HuH-7.5 (cell line): ENCODE measurements at places on chromosomes 12 and 14.

GRCh38 chr12:5723711-5724252 is 221.3 kb downstream of the ANO2 start:
- no peak for DNase-seq

- no peak for DNase-seq
Measured at GRCh38 chr12:4956054-4956453, 46.3 kb downstream of the KCNA1 start.

DNA sequence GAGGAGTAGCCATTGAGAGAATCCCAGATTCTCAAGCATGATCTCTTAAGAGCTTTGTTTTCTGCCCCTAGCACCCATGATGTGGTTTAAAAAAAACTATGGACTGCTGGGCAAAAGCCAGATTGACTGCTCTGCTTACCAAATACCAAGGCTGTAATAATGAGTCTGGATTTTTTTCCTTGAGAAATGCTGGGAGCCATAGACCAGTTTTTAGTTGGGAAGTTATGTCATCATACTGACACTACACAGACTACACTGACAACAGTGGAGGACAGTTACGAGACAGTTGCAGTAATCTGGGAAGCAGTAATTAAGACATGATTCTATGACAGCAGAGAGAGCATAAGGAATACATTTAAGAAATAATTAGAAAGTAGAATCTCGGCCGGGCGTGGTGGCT is 35.8 kb downstream of the SPATA7 start:
- DNase-seq = no peak

GRCh38 chr12:73991138-73991537 is 546.5 kb upstream of the ATXN7L3B start:
- no peak for DNase-seq

DNA sequence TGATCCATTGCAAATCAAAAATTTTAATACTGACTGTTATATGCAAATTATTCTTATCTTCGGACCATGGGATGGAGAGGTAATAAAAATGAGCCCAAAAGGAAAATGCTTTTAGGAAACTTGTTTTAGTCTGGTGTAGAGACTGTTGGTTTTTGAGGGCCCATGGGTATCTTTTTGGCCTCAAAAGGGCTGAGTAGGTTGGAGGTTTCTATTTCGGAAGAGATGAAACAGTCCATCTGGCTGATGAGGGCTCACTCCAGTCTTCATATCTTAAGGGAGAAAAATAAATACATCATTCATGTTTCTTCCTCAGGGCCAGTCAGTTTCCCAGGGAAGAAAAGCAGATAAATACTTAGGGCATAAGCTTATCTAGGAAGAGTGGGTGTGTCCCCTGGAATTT is 290.7 kb downstream of the RMST start:
- no peak for DNase-seq

DNA sequence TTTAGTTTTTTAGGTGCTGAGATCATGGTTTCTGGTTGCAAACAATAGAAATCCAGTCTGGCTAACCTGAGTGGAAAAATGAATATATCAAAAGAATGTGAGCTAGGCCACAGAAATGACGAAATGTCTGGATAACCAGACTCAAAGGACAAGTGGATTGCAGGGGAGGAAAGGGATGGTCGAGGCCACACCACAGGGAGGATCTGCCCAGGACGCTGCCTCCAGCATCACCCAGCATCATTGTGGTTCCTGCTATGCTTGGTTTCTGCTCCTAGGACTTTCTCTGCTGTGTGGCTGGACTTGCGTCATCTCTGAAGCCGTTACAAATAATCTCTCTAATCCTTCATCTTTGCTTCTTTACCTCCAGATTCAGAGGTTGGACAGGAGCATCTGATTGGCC is 80.4 kb downstream of the TTC8 start:
- no peak for DNase-seq

DNA sequence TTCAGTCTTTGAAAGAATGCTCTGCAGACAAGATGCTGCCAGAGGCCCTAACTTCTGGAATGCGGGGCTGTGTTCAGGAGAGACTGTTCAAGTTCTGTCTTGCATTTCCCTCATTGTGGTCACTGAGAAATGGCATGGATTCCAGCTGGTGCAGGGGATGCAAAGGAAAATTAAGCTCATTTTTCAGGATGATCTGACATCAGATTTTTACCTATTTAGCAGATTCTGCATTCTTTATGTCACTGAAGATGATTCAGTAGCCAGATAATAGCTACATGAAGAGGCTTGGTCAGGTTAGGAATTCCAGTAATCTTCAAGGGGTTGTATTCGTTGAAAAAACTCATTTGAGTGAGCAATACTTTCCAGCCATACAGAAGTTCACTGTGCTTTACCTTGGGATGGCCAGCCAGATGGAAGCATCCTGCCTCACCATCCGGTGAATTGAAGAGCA is 16.1 kb upstream of the MFAP5 start:
- DNase-seq = no peak

DNA sequence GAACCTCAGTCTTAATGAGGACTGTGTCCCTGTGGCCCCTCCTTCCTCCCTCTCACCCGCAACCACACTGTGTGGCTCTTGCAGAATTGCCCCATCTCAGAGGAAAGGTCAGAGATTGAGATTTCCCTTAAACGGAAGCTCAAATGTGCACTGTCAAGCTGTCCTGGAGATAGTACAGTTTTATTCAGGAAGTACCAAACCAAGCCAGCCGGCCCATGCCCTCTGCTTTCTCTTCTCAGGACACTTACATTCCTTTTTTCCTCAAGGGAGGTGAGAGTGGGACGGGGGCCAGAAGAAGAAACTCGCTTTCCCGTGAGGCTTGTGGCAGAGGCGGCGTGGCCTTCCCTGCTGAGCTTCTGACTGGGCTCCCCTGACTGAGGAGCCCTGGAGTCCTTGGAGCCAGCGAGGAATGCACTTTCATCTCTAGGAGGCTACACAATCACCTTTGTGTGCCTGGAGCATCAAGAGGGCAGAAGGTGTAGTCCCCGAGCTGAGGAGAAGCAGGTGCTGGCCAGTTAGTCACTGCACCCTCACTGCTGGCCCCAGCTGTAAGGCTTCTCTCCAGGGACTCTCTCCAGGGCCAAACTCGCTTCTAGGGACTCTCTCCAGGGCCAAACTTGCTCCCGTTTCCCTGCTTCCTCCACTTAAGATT is 24.1 kb upstream of the ATP2A2 start:
- no peak for DNase-seq

DNA sequence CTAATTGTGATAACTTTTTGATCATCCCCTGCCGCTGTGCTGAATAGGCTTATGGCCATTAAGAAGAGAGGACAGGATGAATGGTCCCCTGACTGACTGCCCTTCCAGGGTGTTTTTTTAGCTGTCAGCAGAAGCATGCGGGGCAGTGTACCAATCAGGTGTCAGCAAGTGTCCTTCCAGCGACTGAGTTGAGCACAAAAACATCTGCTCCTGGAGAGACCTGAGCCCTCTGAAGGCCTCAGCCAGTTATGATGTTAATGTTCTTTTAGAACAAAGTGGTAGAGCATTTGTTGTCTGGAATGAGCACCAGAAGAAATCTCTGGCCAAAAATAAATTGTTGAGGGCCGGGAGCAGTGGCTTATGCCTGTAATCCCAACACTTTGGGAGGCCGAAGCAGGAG is 37.5 kb downstream of the P2RX7 start:
- no peak for DNase-seq

GRCh38 chr14:77076113-77076631 is 21.9 kb upstream of the CIPC start:
- DNase-seq = no peak

GRCh38 chr12:96014943-96015599 is 18.9 kb upstream of the HAL start:
- no peak for DNase-seq

- DNase-seq = no peak
Measured at GRCh38 chr12:84757978-84758377, 154.6 kb downstream of the SLC6A15 start.

DNA sequence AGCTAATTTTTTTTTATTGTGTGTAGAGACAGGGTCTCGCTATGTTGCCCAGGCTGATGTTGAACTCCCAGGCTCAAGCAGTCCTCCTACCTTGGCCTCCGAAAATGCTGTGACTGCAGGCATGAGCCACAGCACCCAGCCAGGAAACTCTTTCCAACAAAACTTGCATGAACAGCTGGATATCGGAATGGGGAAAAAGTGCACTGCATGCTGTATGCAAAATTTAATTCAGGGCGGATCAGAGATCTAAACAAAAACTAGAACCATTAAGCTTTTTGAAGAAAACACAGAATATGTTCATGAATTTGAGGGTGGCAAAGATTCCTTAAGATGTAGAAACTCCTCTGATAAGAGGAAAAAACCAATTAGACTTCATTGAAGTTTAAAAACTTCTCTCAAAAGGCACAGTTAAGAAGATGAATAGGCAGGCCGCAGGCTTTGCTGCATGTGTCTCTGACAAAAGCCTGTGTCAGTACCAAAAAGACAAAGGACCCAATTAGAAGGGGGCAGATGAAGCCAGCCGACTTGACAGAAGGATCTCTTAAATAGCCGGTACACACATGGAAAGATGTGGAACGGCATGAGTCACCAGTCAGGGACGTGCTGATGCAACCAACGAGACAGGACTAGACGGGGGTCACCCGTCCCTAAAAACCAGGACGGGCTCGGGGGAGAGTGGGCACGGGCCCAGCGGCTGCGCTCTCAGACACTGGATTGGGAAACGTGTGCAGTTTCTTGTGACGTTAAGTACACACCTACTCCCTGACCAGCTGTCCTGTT is 34.8 kb upstream of the MMP17 start:
- DNase-seq = no peak

- DNase-seq = no peak
Measured at GRCh38 chr14:58769011-58769643, 131.4 kb downstream of the DACT1 start.

GRCh38 chr12:9404031-9404430 is 195.8 kb upstream of the PZP start:
- DNase-seq = no peak

GRCh38 chr12:107344035-107344808 is 250.9 kb upstream of the CRY1 start:
- DNase-seq = no peak

DNA sequence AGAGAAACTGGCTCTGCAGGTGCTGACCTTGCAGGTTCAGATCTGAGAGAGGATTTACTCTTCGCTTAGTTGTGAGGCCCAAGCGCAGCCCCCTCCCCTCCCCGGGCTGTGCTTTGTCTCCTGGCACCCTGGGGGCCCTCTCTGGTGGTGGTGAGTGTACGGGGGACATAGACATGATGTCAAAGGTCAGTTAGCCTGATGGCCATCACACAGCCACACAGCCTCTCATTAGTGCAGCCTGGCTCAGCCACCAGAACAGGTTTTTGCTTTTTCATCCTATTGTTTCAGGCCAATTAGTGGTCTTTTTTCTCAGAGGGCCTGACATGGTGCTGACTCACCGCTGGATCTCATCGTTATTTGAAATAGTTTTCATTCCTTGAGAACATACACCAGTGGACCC is 437.9 kb downstream of the AACS start:
- DNase-seq = no peak

DNA sequence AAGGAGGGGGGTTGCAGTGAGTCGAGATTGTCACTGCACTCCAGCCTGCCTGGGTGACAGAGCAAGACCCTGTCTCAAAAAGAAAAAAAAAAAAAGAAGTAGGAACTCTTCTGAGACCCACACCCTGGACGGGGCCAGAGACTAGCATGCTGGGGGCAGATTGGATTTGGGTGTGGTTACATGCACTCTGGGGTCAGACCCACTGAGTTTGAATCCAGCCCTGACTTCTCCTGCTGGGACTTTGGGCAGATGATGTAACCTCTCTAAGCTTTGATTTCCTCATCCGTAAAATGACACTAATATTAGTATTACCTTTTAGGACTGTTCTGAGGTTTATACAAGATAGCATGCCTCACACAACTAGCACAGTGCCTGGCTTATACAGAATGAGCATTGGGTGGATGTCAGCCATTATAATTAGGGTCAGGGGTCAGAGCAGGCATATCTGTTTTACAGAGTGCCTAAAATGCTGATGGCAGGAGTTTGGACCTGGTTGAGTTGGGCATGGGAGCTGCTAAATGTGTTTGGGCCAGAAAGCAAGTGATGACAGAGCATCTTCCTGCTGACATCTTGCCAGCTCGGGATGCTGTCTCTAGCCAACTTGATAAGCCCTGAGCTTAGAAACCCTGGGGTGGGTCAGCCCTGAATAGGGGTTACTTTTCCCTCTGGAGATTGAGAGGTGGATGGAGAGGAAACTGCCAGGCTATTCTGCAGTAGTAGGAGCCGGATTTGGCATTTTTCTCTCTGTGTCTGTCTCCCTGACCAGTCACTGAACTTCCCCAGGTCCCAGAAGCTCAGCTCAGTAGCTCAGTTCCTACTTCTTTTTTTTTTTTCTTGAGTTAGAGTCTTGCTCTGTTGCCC is 15.5 kb downstream of the TPCN1 start:
- no peak for DNase-seq

GRCh38 chr12:118418385-118419057 is 42.2 kb downstream of the SUDS3 start:
- no peak for DNase-seq

DNA sequence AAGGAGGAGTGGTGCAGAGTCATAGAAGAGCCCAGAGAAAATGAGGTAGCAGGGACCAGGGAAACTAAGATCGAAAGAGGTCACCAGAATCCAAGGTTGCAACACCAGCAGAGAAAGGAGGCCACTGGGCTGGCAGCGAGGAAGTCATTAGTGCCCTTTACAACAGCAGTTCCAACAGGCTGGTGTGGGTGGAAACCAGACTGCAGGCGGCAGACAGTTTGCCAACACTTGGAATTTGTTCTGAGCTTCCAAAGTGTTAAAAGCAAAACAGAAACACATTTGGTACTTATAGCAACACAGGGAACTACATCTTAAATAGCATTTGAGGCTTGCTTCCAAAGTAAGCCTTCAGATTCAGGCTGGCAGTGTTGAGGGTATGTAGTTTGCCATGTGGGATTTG is 95.2 kb upstream of the PWP1 start:
- no peak for DNase-seq

GRCh38 chr14:24367514-24368211 is at the start of gene NFATC4:
NFATC4 (plus strand) TSS chr14:24368184; CDS start chr14:24368341, 157 bp downstream.
- DNase-seq = no peak

DNA sequence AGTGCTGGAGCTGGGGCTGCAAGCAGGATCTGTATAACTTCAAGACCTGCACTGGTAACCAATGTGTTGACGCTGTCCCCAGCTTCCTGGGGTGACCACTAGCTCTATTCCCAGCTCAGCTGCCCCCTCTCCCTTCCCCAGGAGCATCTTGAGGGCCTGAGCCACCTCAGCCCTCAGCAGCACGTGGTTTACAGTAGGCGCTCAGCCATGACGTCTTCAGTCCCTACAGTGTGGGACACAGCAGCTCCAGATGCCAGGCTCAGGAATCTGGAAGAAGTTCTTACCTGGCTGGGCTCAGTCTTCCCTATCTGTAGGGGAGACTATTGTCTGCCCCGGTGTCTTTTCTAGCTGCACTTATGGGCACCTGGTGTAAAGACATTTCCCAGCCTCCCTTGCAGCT is 8.6 kb downstream of the SDS start:
- no peak for DNase-seq

DNA sequence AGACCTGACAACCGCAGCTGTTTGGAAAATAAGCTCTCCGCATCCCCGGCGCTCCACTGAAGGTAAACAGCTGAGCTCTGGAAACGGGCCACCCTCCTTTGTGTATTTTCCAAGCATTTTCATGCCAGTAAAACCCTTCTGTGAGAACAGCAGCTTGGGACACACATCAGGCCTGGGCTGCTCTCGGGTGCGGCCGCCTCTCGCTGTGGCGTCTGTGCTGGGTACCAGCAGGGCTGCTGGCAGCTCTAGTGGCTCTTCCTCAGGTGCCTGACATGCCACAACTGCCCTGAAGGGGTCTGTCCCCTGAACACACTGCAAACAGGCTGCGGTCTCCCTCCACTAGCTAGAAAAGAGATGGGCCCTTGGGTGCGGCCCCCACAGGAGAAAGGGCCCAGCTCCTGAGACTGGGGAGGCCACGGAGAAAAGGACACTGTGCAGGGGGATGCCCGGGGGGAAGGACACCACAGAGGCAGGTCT is 96.3 kb downstream of the ITPK1 start:
- no peak for DNase-seq
